ENCODE measurements at places on chromosomes 6 and 20. TPM values are rescaled to one million over a fixed set of nuclear protein-coding genes. Genes with fewer than 3 reads are reported as not detected.

The RHAG gene
- polyA plus RNA-seq: 0.53 TPM

The GABRR1 gene
- polyA plus RNA-seq: not detected

The KCNQ5 gene
- polyA plus RNA-seq: not detected

The LY6G5C gene
- polyA plus RNA-seq: 3.0 TPM

The LINC00237 gene
- not detected for polyA plus RNA-seq

The XKR7 gene
- polyA plus RNA-seq: not detected

The HLA-DOA gene
- polyA plus RNA-seq: 1.2 TPM

The DLK2 gene
- polyA plus RNA-seq: 3.2 TPM

The C6orf141 gene
- 0.42 TPM for polyA plus RNA-seq

The HTR1E gene
- polyA plus RNA-seq: not detected

The KCNQ2 gene
- not detected for polyA plus RNA-seq

The MMS22L gene
- 0.61 TPM for polyA plus RNA-seq

The SFT2D1 gene
- 41.5 TPM for polyA plus RNA-seq

The SLC4A11 gene
- 0.23 TPM for polyA plus RNA-seq

The AGPAT4 gene
- polyA plus RNA-seq: 1.5 TPM

The BLTP3A gene
- 13.9 TPM for polyA plus RNA-seq

The ENPP1 gene
- polyA plus RNA-seq: 1.3 TPM

The GRM4 gene
- polyA plus RNA-seq: not detected

The SLC22A16 gene
- polyA plus RNA-seq: not detected

The ZBTB22 gene
- 15.5 TPM for polyA plus RNA-seq

The PSMF1 gene
- polyA plus RNA-seq: 88.2 TPM

The RAB44 gene
- polyA plus RNA-seq: 0.04 TPM

The SERPINB6 gene
- polyA plus RNA-seq: 157 TPM

The SLC17A2 gene
- polyA plus RNA-seq: not detected

The AIG1 gene
- polyA plus RNA-seq: 88.7 TPM

The SLC2A10 gene
- 2.4 TPM for polyA plus RNA-seq

The SPATA25 gene
- 2.7 TPM for polyA plus RNA-seq

The GPR6 gene
- polyA plus RNA-seq: not detected

The GTSF1L gene
- not detected for polyA plus RNA-seq

The ABHD16B gene
- 0.12 TPM for polyA plus RNA-seq

The GPX5 gene
- polyA plus RNA-seq: not detected

The SYNGAP1 gene
- 5.0 TPM for polyA plus RNA-seq

The PRICKLE4 gene
- polyA plus RNA-seq: 1.9 TPM

The LST1 gene
- 5.2 TPM for polyA plus RNA-seq

The PERP gene
- 54.2 TPM for polyA plus RNA-seq

The CTNNBL1 gene
- 56.2 TPM for polyA plus RNA-seq

The APOM gene
- 2.4 TPM for polyA plus RNA-seq

The SDCBP2 gene
- 1.8 TPM for polyA plus RNA-seq

The MCCD1 gene
- polyA plus RNA-seq: not detected

The BMP7 gene
- polyA plus RNA-seq: 1.0 TPM

The SAMD5 gene
- polyA plus RNA-seq: 0.54 TPM

The EDN1 gene
- 4.1 TPM for polyA plus RNA-seq

The HRH3 gene
- polyA plus RNA-seq: not detected

The TUBB gene
- polyA plus RNA-seq: 195 TPM

The SLCO4A1 gene
- polyA plus RNA-seq: 14.5 TPM

The PACSIN1 gene
- 1.6 TPM for polyA plus RNA-seq

The EPPIN gene
- not detected for polyA plus RNA-seq

The VNN1 gene
- polyA plus RNA-seq: 0.38 TPM
